HepG2 (cell line): ENCODE measurements at places on chromosomes 11 and 22.
A peak's percentile ranks its signal among the peaks of the same experiment; 100 is the strongest.

DNA sequence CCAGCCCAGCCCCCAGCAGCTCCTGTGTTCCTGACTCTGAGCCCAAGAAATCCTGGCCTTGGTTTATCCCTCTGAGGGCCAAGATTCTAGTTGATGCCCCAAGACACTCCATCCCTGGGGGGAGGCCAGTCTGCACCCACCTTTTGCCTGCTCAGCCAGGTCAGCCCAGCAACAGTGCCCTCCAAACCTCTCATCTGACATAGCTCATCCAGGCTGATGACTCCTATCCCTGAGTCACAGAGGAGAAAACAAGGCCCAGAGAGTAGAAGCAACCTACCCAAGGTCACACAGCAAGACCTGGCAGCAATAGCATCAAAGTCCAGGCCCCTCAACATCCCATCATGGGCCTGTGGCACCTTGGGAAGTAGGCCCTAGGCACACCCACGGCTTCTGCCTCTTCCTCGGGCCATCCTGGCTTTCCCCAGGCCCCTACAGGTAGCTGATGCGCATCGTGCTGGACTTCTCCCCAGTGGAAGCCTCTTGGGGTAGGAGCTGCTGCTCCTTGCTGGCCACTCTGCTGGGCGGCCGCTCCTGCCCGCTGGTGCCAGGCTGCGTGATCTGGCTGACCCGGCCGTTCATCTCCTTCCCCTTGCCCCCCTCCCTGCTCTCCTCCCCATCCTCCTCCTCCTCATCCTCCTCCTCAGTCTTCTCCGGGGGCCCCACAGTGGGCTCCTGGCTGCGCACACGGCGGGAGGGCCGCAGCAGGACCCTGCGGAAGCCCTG lies 6.0 kb downstream of the SSTR3 start:
- no peak for DNase-seq

GRCh38 chr22:22248878-22249277 lies 4.3 kb downstream of the VPREB1 start:
- no peak for DNase-seq

- no peak for DNase-seq
Observed at GRCh38 chr11:94028436-94028835, 7.3 kb downstream of the HEPHL1 start.

GRCh38 chr11:21072558-21072957 lies 403.2 kb downstream of the NELL1 start:
- no peak for DNase-seq

GRCh38 chr11:83257761-83258168 lies 28.4 kb downstream of the CCDC90B start:
- peak; percentile 56 for DNase-seq
